Heart left ventricle (tissue), 16 donors: ENCODE measurements at places on chromosomes 7 and 10. TPM values are rescaled to one million over a fixed set of nuclear protein-coding genes. Genes with fewer than 3 reads are reported as not detected.

The FOXI2 gene
- total RNA-seq, result 0.56 TPM

- no peak for DNase-seq
Measured at GRCh38 chr10:49382826-49383225, 13.1 kb downstream of the DRGX start.

GRCh38 chr7:45975367-45975766 lies 54.3 kb upstream of the IGFBP3 start:
- no peak for DNase-seq

DNA sequence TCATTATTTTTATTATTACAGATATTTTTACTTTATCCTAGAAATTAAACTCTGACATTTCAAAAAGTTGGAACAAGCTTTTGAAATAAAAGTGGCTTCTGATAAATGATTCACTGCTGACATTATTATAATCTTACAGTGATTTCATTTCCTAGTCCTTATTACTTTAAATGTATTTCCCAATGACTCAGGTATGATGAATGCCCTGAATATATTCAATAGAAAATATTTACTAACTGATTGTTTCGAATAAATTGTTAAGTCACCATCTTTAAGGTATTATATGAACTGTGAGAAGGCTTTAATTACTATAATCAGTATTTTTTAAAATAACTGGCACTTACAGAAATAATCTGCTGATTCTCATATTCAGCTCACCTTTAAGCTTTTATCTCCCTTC lies 21.6 kb downstream of the DKK1 start:
- DNase-seq, result no peak

DNA sequence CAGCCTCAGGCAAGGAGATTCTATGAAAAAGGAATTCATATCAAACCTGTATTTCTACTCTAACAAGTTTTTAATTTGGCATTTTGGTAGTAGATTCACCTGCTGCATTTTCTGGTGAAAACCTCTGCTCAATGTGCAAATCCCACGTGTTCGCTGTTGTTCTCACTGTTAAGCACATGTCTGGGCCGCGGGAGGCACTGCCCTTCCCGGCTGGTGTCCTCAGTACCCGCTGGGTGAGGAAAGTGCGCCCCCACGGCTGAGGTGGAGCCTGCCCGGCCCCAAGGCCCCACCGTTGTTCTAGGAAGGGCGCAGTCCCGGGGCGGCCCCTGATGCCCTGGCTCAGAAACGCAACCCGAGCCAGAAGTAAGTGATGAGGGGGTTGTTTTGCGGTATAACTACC lies 193.4 kb upstream of the VWC2 start:
- DNase-seq, result no peak

- no peak for DNase-seq
Measured at GRCh38 chr7:96342049-96342448, 20.2 kb upstream of the SLC25A13 start.

- DNase-seq, result no peak
Measured at GRCh38 chr7:94656925-94657731, 1.2 kb upstream of the SGCE start.

DNA sequence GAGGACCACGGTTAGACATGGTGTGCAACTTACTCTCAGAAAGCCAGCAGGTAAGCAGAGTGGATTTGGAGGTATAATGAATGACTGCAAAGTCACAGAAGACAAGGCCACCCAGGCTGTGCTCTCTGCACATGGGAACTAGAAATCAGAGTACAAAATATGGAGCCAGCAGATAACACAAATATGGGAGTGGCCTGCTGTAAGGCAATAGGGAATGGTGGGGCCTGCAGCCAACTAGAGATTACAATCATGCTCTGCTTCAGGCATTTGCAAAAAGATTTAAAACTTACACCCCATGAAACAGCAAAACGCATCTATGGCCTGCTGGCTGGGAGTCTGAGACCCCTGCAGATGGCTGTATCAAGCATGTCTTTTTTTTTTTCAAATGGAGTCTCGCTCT lies 47.0 kb downstream of the RGS10 start:
- no peak for DNase-seq
